ENCODE measurements at places on chromosomes 2 and 18.
A peak's percentile ranks its signal among the peaks of the same experiment; 100 is the strongest.

DNA sequence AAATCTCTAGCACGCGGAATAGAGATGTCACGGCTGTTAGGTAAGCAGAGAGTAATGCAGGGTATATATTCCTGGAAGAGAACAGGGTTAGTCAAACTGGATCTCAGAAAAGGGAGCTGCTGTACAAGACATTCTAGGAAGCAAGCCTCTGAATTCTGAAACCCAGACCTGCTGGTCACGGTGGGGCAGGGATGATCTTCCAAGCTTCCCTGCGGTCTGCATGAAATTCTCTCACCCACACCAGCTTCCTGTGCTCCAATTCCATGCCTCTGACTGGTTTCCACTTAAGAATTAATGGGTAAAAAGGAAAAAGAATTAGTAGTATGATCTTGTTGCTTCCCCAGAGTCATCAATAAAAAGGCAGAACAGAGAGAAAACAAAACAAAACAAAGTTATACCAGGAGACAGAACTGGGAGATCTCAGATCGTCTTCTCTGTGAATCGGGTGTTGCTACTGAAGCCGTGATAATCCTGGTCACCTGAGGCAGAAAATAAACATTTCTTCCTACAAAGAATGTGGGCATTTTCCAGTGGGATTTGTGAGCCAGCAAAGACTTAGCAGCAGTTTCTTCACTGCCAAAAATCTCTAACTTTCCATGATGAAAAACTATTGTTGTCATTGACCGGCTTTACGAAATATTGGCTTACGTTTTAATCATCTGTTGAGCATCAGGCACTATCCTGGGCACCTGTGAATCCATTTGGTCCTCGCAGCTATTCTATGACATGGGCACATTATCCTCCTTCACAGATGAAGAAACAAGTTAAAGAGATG, 5.3 kb upstream of the CYP27C1 start:
- DNase-seq: no peak

DNA sequence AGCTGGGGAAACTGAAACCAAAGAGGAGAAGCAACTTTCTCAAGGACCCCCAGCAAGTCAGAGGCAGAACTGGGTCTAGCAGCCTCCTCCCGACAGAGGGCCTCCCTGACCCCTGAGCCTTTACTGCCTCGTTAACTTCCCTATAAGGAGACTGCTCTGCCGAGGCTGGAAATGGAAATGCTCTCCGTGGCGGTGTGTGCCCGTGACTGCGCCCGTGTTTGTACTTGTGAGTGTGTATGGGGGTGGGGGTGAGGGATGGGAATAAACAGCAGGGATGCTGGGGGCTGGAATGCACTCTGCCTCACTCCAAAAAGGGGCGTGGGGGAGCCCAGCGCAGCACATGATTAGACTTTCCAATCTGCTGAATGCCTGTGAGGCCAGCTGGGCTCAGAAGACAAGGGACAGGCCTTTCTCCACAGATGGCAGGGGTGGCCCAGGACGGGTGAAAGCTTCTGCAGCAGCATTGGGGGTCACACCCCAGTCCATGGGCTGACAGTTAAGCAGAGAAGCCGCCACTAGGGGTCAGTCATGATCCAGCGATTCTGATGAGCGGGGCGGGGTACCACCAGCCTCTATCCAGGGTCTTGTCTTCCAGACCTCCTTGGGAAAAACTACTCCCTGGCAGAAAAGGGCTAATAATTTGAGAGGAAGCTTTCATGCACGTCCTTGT, 26.8 kb downstream of the MPHOSPH10 start:
- peak; percentile 8 for DNase-seq

DNA sequence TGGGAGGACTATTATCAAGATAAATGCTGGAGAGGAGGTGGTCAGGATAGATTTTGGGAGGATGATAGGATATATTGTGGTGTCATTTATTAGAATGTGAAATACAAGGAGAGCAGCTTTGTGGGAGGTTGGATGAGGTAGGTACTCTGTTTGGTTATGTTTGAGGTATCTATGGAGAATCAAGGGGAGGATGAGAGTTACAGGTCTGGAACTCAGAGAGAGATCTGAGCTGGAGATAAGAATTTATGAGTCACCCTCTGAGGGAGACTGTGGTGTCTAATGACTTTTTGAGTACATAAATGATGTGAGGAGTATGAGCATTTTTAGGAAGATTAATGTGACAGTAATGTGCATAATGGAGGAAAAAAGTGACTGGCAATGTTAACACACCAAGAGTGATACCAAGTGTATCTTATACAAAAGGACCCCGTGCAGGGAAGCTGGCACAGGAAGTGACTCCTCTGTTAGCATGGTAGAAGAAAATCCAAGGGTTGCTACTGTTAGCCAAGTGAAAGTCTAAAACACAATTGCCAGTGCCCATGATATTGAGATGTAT, 48.2 kb downstream of the CRIM1 start:
- no peak for DNase-seq

GRCh38 chr2:199607914-199608313, 150.2 kb upstream of the SATB2 start:
- no peak for DNase-seq

DNA sequence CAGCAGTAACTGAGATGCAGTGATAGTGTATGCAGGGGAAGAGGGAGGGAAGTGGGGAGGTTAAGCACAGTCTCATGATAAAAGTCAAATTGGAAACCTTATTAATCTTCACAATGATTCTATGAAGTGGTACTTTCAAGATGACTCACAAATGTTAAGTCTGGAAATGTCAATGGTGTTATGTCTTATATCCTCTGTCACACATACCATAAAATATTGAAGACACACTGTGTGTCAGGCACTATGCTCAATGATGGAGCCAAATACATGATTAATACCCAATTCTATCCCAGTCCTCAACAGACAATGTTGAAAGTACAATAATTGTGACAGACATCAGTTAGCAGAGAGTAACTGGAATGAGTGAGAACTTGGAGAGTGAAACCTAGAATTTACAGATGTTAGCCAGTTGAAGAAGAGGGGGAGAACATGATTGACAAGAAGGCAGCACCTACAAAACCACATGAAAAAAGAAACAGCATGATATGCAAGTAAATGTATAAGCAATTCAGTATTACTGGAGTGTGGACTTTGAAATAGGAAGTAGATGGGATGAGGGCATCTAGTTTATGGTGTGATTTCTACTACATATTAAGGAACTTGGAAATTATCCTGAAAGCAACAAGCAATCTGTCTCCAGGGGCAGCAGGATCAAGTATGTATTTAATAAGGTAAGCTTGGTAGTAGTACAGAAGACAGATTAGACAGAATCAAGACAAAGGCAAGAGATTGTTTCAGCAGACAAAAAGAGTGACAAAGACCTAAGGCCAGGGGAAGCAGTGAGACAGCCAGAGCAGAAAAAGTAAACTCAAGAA, 107.6 kb downstream of the STRN start:
- no peak for DNase-seq

- DNase-seq: no peak
Observed at GRCh38 chr2:16661526-16661925, 4.1 kb downstream of the CYRIA start.

DNA sequence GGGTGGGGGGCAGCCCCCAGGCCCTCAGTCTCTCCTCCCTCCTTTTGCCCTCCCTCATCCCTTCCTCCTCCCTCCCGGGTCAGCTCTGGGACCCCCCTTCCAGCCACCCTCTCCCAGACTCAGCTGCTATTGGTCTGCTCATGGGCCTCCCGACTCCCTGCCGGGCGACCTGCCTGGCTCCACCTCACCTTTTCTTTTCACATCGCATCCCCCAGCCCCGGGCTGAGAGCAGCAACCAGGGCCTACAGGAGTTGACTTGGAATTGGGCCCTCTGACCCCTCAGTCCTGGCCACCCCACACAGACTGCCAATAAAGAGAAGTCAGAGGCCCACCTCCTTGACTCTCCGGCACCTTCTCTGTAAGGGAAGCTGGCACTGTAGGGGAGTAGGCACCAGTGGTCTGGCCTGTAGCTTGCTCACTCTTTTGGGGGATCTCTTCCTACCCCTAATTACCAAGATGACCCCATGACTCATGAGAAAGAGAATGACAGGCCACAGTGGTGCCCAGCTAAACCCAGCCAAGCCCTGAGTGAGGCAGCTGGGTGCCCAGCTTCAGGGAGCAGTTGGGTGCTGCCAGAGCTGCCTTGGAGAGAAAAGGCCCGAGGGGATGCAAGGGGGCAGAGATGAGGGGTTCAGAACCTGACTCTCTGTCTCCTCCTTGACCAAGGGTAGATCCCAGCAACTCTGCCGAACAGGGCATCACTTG, 2.0 kb upstream of the ECEL1 start:
- no peak for DNase-seq

GRCh38 chr2:207663870-207664545, 38.8 kb upstream of the METTL21A start:
- DNase-seq: no peak

- DNase-seq: no peak
Observed at GRCh38 chr2:202278944-202279343, 13.4 kb downstream of the NOP58 start.

- DNase-seq: no peak
Observed at GRCh38 chr18:8912348-8913326, 189.9 kb upstream of the NDUFV2 start.

GRCh38 chr2:217433522-217433921, 569.3 kb downstream of the TNS1 start:
- DNase-seq: no peak

DNA sequence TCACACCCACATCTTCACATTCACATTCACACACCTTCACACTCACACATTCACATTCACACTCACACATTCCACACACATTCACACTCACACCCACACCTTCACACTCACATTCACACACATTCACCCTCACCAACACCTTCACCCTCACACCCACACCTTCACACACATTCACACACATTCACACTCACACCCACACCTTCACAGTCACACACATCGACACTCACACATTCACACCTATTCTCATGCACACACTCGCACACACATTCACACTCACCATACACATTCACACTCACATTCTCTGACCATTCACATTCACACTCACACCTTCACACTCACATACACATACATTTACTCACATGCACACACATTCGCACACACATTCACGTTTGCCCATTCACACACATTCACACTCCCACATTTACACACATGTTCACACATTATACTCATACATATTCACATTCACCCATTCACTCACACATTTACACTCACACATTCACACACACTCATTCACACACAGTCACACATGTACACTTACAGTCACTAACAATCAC, 62.7 kb downstream of the BIN1 start:
- DNase-seq: no peak

DNA sequence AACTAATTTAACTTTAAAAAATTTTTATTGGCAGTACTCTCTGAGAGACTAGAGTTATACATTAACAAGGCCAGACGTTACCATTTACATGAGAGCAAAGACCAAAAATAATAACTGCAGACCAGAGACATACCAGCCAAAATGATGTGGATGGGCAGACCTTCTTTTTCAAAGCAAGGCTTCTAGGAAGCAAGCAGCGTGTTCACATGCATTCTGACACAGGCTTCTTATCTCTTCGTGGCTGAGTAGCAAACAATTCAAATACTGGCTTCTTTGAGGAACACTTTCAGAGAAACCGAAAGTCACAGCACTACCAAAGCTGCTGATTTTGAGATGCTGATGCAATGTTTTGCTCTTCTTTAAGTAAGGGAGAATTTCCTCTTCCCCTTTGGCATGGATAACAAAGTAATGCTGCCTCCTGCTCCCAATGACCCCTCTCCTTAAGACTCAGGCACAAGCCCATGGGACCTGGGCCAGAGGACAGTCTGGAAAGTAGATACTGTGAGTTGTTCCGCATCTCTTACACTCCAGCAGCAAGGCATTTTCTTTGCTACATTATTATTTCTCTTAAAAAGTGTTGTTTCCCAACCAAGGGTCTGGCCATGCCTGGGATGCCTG, 181.9 kb downstream of the MREG start:
- DNase-seq: no peak

GRCh38 chr2:237982039-237982725, 15.4 kb downstream of the UBE2F start:
- DNase-seq: no peak

- no peak for DNase-seq
Observed at GRCh38 chr18:36499938-36500337, 202.4 kb downstream of the FHOD3 start.

GRCh38 chr18:25827961-25828561, 262.4 kb downstream of the SS18 start:
- DNase-seq: no peak

- no peak for DNase-seq
Observed at GRCh38 chr18:33560686-33561370, 17.2 kb upstream of the ASXL3 start.

GRCh38 chr2:159891917-159892730, 94.1 kb upstream of the CD302 start:
- DNase-seq: no peak

DNA sequence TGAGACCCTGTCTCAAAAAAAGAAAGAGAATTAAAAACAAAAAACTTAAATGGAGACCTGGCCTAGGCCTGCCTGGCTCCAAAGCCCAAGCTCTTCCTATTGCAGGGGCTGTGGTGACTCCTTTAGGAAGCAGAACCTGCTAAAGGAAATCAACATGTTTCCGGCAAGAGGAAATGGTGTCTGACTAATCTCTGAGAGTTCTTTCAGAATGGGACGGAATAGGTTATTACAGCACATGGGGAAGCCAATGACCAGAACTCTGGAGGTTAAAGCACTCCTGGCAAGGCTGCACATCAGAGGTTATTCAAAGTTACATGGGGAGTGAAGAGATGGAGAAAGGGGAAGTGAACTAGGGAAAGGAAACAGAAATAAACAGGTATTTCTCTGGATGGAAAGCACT, 21.4 kb downstream of the KIF3C start:
- no peak for DNase-seq

DNA sequence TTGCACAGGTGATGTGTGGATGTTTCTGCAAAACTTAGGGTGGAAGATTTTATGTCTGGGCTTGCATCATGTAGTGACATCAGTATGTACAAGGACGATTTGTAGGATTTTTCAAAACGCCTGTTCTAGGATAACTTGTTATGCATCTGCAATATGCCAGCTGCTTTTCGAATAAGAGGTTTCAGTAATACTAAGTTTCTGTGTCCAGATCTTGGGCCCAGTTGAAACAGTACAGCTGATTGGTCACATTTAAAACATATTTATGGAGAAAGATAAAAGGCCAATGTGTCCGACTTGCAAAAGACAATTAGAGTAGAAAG, 1.2 kb downstream of the PTPN4 start:
- no peak for DNase-seq

DNA sequence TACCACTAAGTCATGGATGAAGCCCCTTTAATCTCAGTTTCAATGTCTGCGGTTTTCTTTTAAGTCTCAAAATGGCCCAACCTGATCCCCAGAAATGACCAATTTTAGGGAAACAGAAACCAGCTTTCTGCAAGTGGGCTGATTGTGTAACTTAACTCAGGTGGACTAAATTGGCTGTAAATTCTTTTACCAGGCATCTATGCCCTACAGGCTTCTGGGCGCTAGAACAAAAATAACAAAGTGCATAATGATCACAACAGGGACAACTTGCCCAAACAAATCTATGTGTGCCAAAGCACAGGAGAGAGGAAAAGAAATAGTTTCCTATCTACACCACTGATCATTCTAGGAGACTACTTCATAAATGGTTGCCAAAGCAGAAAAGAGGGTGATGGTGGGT, 112.3 kb upstream of the SETBP1 start:
- DNase-seq: no peak

- no peak for DNase-seq
Observed at GRCh38 chr2:9219027-9219445, 12.4 kb downstream of the ASAP2 start.

GRCh38 chr2:77086051-77086450, 436.1 kb downstream of the LRRTM4 start:
- no peak for DNase-seq

GRCh38 chr2:74507926-74508520, 528 bp upstream of the PCGF1 start:
- DNase-seq: no peak
